Skin of body (tissue), 3 donors: ENCODE measurements at places on chromosomes 1 and 21. TPM values are rescaled to one million over a fixed set of nuclear protein-coding genes. Genes with fewer than 3 reads are reported as not detected.

Gene NHLH2
- not detected for total RNA-seq

Gene FNDC5
- total RNA-seq, result 25.4 TPM

- peak; percentile 93 for DNase-seq
Observed at GRCh38 chr1:161185282-161185682, 8.0 kb upstream of the B4GALT3 start.

DNA sequence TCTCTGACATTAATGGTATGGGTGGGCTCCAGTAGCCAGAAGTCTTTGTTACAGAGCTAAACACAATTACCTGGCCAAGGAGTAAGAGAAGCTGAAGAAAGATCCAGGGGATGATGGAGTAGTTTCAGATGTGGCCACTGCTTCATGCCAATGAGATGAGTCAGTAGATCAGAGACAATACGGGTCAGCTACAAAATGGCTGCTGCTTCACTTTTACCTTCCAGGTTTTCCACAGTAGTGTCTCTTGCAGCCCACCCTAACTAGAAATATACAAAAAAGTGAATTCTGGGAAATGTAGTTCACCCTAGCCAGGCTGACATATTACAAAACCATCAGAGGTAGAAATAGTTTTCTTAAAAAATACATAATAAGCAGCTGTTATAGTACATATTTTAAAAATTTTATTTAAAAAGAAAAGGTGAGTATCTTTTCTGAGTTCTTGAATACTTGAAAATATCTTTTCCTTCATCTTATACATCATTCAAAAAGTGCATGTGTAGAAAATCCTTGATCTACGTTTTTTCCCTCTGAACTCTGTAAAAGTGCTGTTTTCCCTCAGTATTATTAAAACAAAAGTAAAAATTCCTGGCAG, 36.1 kb downstream of the LRIF1 start:
- DNase-seq, result no peak

GRCh38 chr1:211198111-211198510, 61.1 kb upstream of the RCOR3 start:
- no peak for DNase-seq

GRCh38 chr1:93659822-93660503, 21.7 kb downstream of the BCAR3 start:
- no peak for DNase-seq

GRCh38 chr1:207219979-207220889, 101.2 kb upstream of the CD55 start:
- no peak for DNase-seq

DNA sequence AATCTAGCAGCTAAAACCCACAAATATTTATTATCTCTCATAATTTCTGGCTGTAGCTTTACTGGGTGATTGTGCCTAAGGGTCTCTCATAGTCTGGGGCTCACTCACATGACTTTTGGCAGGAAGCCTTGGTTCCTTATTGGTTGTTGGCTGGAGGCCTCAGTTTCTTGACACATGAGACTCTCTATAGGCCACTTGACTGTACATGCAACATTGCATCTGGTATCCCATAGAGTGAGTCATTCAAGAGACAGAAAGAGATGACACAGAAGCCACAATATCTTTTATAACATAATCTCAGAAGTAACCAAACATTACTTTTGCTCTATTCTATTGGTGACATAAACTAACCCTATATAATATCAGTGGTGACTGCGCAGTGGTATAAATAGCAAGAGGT, 128.5 kb upstream of the HNRNPU start:
- DNase-seq, result no peak

- no peak for DNase-seq
Observed at GRCh38 chr1:203128716-203129500, 1.4 kb downstream of the ADORA1 start.

- DNase-seq, result no peak
Observed at GRCh38 chr1:172530000-172530399, 3.0 kb upstream of the SUCO start.

DNA sequence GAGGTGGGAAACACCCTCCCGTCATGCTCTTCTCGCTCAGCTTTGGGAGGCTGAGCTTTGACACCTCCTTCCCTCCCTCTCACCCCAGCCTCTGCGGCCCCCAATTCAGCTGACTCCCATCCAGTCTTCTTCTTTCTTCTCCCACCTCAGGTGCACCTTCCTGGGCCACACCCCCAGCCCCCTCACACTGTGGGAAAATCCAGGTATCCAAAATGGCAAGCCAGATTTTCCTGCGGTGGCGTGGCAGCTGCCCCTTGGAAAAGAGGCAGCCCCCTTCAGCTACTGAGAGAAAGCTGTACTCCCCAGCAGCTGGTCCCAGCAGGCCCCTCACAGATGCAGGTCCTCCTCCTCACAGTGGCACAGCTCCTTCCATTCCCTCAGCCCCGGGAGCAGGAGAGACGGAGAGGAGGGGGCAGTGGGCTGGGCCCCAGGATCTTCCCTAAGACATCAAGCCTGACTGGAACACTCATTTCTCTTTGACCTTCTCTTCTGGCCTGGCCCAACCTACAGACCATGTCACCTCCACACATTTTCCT, 61.6 kb downstream of the OPTC start:
- peak; percentile 32 for DNase-seq
